Testis (tissue), 5 donors: ENCODE measurements at places on chromosomes 7 and 10.
A peak's percentile ranks its signal among the peaks of the same experiment; 100 is the strongest.

DNA sequence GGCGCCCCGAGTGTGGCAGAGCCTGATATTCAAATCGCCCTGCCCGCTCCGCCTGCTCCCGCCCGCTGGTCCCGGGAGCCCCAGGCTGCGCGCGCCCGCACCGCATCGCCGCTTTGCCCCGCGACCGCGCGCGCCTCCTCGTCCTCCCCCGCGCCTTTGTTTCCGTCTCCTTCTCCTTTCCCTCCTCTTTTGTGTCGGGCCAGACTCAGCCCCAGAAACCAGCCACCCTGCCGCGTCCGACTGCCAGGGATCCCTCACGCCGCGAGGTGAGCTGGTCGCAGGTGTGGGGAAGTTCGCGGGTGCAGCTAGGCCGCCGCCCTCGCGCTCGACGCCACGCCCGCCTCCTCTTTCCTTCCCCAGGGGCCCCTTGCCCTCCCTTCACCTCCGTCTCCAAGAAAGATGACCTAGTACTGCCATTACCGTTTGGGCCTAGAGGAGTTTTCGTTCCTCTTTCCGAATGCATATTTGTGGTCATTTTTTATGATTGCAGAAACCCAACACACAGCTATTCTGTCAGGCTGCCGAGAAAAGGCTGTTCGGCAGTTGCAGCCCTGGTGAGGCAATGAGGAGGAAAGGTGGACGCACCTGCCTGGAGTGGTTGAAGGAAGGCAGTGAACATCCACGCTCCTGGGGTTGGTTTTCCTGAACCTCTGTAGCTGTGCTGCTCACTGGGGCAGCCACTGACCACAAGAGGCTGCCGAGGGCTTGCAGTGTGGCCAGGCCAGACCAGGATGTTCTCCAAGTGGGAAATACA is 107.3 kb downstream of the SNX10 start:
- peak; percentile 73 for DNase-seq

- DNase-seq, result no peak
These were observed 39.9 kb downstream of the PLEKHA8 start for GRCh38 chr7:30068117-30068516.

DNA sequence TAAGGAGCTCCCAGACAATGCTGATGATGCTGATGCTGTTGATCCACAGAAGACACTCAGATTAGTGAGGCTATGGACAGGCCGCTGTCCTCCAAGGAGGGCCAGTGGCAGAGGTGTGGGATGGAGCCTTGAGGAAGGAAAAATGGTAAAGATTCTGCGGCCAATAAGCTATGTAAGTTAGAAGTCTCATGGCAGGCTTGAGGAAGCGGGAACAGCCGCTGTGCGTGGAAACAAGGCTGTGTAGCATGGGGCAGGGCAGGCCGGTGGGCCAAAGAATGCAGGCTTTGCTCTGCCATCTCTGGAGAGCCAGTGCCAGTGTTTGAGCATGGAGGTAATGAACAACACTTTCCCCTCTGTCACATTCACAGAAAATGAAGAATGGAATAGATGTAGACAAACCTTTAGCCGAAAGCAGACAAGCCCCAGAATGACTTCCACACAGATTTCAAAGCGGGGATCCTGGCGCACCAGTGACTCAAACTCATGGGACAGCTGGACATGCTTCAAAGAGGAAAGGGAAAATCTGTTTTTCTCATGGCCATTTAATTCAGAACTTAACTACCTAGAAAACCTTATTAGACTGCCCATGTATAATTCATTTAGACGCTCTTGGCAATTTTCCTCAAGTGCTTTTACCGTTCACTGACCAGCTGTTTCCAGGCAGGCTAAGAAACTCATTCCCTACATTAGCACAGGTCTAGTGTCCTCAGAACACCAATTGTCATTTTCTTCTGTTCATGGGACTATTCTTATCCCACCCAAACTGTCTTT is 16.9 kb upstream of the FIGNL1 start:
- no peak for DNase-seq

GRCh38 chr7:75537731-75538130 is 45.6 kb downstream of the SPDYE5 start:
- no peak for DNase-seq

- DNase-seq, result no peak
These were observed 132.1 kb downstream of the INHBA start for GRCh38 chr7:41570766-41571165.
